ENCODE measurements at places on chromosomes 2 and 18. TPM values are rescaled to one million over a fixed set of nuclear protein-coding genes. Genes with fewer than 3 reads are reported as not detected.
A peak's percentile ranks its signal among the peaks of the same experiment; 100 is the strongest.

DNA sequence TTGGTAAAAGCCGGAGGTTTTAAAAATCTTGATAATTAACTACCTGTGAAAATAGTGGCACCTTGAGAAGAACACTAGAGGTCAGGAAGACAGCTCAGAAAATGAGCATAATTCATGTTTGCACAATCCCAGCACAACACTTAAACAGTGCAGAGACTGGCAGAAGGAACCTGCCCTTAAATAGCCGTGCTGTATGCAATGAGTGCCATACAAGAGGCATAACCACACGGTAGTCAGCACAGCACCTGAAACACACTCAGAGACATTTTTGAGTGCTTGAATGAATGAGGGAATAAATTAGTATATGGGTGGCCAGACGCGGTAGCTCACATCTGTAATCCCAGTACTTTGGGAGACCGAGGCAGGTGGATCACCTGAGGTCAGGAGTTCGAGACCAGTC, 164.9 kb downstream of the PAX3 start:
- no peak for DNase-seq

- no peak for DNase-seq
Measured at GRCh38 chr2:212730994-212731393, 192.4 kb upstream of the ERBB4 start.

DNA sequence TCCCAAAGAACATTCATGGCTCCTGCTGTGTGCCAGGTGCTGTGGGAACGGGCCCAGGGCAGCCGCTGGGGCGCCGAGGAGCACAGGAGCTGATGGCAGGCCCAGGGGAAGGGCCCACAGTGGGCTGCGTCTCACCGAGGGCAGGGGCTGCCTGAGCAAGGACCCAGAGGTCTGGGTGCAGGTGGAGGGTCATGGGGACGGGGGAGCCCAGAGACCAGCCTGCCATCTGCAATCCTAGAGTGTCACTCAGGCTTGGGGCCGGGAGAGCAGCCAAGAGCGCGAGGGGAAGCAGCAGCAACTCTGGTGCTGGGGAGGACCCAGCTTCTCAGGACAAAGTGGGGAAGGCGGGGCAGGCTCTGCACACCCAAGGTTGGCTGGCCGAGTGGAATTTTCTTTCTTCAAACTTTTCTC, 207.4 kb downstream of the HDAC4 start:
- DNase-seq: peak; percentile 59

DNA sequence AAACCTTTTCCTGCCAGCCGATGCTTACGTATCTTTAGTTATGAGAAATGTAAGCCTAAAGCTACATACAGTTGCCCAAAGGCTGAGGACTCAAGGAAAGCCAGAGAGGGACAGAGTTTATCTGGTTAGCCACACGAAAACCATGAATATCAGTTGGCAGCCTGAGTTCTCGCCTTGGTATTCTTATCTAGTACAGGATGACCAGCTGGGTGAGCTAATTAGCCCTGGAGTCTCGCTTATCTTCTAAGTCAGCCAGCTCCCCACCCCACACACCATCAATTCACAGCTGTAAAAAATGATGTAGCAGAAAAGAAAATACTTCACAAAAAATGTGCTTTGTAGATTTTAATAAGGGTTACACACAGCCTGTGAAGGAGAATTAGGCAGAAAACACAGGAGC, 617.5 kb upstream of the SOX11 start:
- no peak for DNase-seq

GRCh38 chr2:106882673-106883072, 3.3 kb downstream of the ST6GAL2 start:
- DNase-seq: no peak

The TAF4B gene
- total RNA-seq: 3.3 TPM

The SERPINB8 gene
- total RNA-seq: 24.6 TPM

The ADD2 gene
- total RNA-seq: 1.4 TPM

The L3MBTL4 gene
- total RNA-seq: 16.2 TPM

The REG3A gene
- not detected for total RNA-seq

Measured in upper lobe of right lung (tissue), 1 donor.